ENCODE measurements at places on chromosomes 2 and 18.

GRCh38 chr2:206176901-206177300 is 17.2 kb downstream of the EEF1B2 start:
- DNase-seq, result no peak

DNA sequence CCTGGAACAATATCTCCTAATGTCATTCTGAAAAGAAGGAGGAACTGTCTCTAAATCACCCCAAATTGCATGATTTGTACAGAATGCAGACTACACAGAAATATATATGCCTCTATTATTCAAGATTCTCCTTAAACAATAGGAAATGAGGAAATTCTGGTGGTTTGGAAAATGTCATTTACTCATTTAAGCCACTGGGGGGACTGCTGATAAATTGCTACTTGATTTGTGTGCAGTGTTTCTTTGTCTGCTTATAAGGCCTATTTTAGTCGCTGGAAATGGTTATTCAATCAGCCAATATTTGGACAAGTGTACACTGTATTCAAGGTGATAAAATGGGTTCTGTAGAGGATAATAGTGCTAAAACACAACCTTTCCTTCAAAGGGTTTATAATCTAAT is 801.9 kb upstream of the CELF4 start:
- DNase-seq, result no peak

GRCh38 chr2:198072655-198073054 is 268.3 kb downstream of the PLCL1 start:
- DNase-seq, result no peak

DNA sequence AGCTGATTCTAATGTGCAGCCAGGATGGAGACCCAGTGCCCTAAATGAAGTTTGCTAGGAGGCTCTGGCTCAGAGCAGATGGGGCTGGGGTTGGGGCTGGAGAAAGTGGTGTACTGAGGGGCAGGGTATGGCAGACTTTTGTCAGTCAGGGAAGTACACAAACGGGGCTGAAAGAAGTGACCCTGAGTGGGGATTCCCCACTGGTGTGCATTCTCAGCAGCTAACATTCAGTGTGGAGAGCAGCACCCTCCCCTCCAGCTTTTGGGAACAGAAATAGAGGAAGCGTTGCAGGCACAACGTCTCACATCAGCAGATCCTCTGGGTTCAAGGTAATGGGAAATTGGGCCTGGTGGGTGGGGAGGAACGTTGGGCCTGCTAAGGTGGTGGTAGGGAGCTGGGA is 89.1 kb upstream of the GCFC2 start:
- DNase-seq, result no peak

DNA sequence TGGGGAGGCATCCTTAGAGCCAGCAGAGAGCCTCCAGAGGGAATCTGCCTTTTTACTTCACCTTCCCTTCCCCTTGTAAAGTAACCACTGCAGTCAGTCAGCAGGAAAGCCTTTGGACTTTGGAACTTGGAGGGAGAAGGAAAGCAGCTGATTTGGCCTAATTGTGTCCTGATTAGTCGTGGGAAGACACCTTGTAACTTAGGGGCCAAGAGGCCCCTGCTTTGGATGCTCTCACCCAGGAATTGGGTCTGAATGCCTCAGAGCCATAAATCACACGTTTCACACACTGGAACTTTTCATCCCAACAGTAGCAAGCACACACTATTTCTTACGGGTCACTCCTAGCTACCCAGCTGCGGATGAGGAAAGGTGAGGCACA is 81.0 kb upstream of the PPM1B start:
- no peak for DNase-seq

DNA sequence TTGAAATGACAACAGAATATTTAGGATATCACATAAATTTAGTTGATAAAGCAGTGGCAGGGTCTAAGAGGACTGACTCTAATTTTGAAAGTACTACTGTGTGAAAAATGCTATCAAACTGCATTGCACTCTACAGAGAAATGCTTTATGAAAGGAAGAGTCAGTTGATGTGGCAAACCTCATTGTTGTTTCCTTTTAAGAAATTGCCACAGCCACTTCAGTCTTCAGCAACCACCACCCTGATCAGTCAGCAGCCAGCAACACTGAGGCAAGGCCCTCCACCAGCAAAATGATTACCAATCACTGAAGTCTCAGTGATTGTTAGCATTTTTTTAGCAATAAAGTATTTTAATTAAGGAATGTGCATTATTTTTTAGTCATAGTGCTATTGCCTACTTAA is 488.7 kb upstream of the SLC39A10 start:
- DNase-seq, result no peak

- DNase-seq, result no peak
Measured at GRCh38 chr2:140308706-140309105, 1528.5 kb upstream of the NXPH2 start.

DNA sequence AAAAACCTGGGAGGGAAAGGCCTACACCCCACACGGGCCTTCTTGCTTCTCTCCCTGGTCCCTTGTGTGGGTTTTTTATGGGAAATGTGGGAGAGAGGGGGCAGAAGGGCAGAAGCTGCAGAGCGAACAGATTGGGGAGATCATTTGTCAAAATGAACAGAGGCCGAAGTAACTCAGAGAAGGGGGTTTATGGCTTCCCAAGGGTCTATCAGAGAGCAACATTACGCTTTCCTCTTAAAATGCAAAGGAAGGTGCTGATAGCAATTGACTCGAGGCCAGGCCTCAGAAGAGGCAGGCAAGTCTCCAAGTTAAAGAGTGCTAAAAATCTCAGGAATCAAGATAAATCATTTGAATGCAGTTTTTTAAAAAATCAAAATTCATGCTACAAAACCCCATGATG is 101.5 kb downstream of the SGPP2 start:
- no peak for DNase-seq

- peak; percentile 46 for DNase-seq
Measured at GRCh38 chr2:22947741-22948140, 437.2 kb upstream of the KLHL29 start.

DNA sequence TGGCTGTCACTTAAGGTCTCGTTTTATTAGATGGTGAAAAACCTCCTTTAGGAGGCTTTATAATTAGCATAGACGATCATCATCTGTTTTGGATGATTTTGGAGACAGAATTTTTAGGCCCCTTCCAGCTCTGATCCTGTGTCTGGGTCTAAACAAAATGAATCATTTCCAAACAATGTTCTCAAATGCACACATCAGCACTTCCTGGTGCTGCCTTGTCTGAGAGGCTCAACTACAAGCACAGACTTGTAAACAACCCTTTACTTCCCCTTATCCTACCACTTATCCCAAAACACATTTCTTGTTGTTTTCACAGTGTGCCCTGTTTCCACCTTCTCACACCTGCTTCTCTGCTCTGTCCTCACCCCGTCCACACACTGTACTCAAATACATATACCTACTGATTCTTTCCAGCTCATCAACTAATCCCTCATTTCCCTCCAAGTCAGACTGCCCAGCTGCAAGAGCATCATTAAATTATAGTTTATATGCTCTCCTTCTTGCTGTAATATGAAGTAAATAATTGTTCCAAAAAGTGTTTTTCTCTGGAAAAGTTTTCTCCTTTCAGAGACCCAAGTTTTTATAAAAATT is 71.2 kb upstream of the COL3A1 start:
- DNase-seq, result no peak

DNA sequence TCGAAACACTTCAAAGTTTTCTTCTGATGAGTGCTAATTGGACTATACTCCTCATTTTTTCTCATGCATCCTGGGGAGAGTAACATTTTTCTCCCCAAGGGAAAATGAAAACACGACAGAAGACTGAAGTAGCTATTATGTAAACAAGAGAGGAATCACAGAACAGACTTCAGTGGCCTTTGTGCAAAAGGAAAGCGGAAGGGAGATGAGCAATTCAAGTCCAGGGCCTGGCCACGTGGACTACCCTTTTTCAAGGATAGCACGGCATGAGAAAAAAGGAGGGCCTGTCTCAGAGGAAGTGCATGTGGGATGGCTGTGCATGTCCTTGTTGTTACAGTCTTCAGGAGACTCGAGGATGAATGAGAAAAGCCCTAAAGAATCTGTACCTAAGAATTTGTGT is 43.8 kb upstream of the KCNE4 start:
- DNase-seq, result peak; percentile 8

DNA sequence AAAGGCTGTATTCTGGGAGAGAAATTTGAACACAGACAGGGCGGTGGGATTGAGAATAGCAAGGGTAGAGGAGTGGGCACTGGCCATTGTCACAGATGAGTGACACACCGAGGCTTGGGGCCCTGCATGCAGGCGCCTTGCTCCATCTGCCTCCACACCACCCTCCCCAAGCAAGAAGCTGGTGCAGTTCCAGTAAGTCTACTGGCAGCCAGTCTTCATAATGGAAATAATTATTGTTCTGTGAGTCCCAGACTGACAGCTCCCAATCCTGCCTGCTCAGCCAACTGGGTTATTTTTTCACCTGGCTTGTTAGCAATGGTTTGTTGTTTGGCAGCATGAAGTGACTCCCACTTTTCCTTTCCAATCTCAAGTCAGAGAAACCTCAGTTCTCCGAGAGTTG is 13.0 kb downstream of the TTC32 start:
- no peak for DNase-seq

GRCh38 chr2:20211420-20211819 is 13.5 kb downstream of the SDC1 start:
- DNase-seq, result no peak

GRCh38 chr2:173488861-173489260 is 134.2 kb downstream of the CDCA7 start:
- DNase-seq, result no peak

DNA sequence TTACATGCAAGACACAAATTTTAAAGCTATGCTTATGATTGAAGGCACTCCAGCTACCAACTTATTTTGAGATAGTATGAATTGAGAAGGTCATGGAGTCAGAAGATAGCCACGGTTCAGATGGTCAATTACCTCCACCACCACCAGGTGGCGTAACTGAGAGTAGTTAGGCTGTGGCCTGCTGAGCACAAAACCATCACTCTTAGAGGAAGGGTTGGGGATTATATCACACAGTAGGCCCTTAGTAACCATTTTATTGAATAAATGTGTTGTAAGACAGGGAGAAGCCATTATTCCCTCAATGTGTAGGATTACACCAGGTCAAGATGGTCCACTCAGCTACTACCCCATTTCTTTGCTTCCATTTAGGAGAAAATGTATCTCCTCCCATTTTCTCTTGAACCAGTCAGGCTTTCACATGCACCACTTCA is 18.8 kb downstream of the KLHL41 start:
- peak; percentile 83 for DNase-seq

- DNase-seq, result peak; percentile 57
Measured at GRCh38 chr2:186862869-186863709, 14.1 kb upstream of the ZSWIM2 start.

DNA sequence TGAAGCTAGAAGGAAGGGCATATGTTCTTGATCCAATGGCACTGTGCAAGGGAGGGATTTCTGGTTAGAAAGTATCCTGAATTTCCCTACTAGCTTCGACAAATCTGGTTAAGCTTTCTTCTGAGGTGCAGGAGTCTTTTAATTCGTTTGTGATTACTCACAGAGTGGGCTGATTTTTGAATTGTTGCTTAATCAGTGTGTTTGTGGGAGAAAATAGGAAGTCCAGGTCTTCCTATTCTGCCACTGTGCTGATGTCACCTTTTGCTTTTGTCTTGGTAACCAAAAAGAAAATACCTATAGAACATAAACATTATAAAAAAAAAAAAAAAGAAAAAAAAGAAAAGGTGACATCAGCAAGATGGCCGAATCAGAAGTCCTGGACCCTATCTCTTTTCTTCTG is 1008.6 kb downstream of the TSN start:
- peak; percentile 46 for DNase-seq

GRCh38 chr18:58218117-58218516 is 174.1 kb downstream of the NEDD4L start:
- peak; percentile 68 for DNase-seq

DNA sequence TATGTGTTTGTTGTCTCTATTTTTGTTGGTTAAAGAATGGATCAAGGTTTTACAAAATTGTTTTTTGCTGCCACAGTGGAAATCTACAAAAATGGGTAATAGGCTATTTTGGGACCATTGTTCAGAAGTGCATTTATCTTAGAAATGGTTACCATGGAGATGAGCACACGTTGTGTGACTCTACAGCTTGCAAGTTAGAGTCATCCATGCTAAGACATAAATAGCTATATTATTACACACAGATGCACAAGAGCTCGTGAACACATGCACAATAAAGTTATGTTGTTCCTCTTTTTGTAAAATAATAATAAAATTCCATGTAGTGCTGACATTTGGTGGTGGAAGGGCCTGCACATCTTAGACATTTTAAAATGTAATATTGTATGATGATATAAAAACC is 15.5 kb upstream of the DUSP19 start:
- peak; percentile 81 for DNase-seq

- peak; percentile 48 for DNase-seq
Measured at GRCh38 chr2:73112026-73112912, 479 bp downstream of the RAB11FIP5 start.

DNA sequence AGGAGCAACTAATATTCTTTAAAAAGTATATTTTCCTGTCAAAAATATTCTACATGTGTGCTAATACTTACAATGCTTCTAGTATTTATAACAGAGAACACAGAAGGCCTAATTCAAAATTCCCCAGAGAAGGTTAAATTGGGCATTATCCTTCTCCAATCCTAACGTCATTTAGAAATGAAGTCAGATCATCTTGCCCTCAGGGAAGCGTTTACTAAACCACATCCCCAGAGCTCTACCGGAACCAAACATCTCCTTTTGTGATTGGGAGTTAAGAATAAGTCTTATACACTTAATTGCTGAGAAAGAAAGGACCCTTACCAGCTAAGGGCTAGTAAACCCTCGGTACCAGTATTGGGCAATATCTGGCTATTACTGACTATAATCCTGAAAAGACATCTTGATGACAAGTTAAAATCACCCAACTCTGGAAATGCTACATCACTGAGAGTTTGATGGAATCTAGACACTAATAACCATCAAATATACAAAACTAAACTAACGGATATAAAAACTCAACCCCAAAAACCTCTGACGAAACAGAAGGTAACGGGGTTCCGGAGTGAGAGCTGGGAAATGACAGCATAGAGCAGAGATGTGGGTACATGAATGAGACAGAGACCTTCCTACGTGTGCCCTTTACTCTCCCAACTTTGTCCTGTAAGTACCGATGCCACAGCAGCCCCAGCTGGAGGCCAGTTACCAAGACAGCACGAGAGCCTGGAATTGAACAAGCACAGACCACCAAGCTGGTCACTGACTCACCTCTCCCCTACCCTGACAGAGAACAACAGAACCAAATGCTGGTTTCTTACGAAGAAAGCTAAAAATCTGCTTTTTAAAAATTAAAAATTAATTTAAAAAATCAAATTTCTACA is 35.0 kb downstream of the WDSUB1 start:
- peak; percentile 35 for DNase-seq

GRCh38 chr2:69177063-69177771 is 164.2 kb downstream of the ANTXR1 start:
- peak; percentile 90 for DNase-seq

DNA sequence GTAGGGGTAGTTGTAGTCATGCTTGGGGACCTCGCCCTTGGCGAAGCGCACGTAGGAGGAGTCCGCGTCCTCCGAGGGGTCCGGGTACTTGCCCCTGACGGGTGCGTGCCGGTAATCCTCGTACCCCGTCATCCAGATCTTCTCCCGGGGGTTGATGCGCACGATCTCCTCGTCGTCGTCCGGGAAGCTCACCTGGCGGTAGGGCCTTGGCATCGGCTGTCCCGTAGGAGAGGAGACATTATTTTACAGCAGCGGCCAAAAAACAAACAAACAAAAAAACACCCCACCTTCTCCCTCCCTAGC is 86.3 kb downstream of the ACTR2 start:
- DNase-seq, result no peak

Data from suppressor macrophage (primary cell).